Large intestine (tissue), 12 donors: ENCODE measurements at places on chromosomes 2 and 18.

- DNase-seq: no peak
Measured at GRCh38 chr2:101310090-101310833, 1.8 kb upstream of the RNF149 start.

- DNase-seq: no peak
Measured at GRCh38 chr2:85071096-85071495, 62.1 kb upstream of the TCF7L1 start.

DNA sequence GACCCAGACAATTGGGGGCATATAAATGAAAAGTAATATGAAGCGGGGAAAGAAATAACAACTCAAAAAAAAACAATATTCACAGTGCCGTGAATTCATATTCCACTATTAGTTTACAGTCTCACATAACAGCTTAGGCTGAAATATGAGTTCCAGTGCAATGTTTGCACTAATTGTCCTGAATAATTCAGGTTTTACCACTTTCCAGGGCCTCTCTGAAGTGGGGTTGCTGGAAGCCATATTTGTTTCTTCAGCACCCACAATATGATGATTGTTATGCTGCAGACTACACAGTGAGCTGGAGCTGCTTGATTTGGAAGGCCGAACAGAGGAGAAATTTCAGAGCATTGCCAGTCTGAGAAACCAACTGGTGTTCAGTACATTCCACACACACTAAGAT lies 894.5 kb upstream of the ACVR2A start:
- no peak for DNase-seq

GRCh38 chr18:67074309-67074708 lies 442.2 kb downstream of the DSEL start:
- peak; percentile 5 for DNase-seq

DNA sequence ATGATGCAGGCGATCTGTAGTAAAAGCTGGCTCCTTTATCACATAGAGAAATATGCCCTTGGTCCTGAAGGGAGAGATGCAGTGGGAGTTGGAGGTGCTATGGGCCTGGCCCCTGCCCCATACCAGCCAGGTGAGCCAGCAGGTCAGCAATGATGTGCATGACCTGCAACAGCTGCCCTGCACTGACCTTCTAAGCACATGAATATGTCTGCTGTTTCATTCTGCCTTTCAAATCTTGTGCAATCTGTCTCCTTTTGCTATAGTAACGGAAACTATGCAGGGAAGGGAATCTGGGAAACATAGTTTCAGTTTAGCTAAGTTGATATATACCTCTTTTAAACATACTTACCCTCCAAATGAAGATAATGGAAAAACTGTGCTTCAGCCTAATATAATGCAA lies 235.2 kb downstream of the TDRD15 start:
- no peak for DNase-seq

DNA sequence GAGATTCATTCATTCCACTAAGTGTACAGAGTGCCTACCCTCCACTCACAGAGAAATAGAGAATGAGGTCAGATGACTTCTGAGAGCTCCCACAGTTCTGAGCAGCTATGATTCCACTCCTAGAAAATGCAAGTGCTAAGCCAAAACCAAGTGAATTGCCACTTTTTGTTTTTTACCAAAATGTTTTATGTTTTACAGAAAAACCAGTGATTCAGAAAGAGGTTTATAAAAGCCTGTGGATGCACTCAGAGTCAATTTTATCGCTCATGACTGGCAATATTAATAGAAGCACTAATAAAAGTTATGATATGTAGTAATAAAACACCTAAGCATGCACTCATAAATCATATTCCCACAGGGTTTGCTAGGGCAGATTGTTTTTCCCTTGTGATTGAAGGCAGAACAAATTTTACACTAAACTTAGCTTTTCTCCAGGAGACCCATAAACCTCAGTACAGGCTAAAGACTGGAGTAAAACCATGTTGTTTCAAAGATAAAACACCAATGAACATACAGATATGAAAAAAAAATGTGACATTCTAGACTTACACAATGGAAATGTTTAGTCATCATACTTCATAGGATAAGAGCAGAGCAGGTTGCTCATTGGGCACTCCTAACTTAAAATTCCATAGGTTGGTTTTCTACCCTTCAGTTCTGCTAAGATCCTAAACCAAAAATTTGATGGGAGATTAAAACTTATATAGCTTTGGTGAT lies 67.5 kb downstream of the PDK1 start:
- no peak for DNase-seq

- DNase-seq: no peak
Measured at GRCh38 chr2:241314226-241315092, 1.0 kb downstream of the HDLBP start.
